ENCODE measurements at places on chromosomes 16 and 17. TPM values are rescaled to one million over a fixed set of nuclear protein-coding genes. Genes with fewer than 3 reads are reported as not detected.

GRCh38 chr16:65418435-65418834, 296.6 kb upstream of the CDH11 start:
- H3K4me1 ChIP-seq, result no peaks in the 10 kb centered on the region
- no peaks in the 10 kb centered on the region for H3K36me3 ChIP-seq
- no peak for DNase-seq
- no peaks in the 10 kb centered on the region for H3K27me3 ChIP-seq
- H3K27ac ChIP-seq, result no peak overlapping the region
- H3K4me3 ChIP-seq, result no peak overlapping the region

DNA sequence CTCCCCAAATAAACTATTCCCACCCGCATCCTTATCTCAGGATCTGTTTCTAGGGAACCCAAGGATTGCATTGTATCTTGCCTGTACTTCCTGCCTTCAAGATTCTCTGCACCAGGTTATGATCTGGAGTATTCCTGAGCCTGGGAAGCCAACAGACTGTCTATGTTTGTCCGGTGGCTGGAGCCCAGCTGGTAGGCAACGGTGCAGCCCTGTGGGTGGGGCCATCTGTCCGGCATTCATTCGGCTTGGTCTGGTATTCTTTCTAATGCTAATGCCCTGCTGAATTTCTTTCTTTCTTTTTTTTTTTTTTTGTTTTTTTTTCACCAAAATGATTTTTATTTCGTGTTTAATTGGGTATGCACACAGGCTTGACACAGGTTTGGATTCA, 20.7 kb upstream of the TVP23A start:
- no peak overlapping the region for H3K27ac ChIP-seq
- H3K4me3 ChIP-seq, result no peak overlapping the region
- no peaks in the 10 kb centered on the region for H3K27me3 ChIP-seq
- DNase-seq, result no peak
- no peaks in the 10 kb centered on the region for H3K4me1 ChIP-seq

GRCh38 chr17:52030052-52030451, 128.5 kb downstream of the CA10 start:
- H3K4me1 ChIP-seq, result no peaks in the 10 kb centered on the region
- no peaks in the 10 kb centered on the region for H3K27me3 ChIP-seq

GRCh38 chr17:79433379-79433778, 177.5 kb downstream of the RBFOX3 start:
- H3K27me3 ChIP-seq, result no peaks in the 10 kb centered on the region
- H3K27ac ChIP-seq, result no peak overlapping the region
- no peaks in the 10 kb centered on the region for H3K4me1 ChIP-seq
- DNase-seq, result no peak
- no peaks in the 10 kb centered on the region for H3K36me3 ChIP-seq
- H3K4me3 ChIP-seq, result no peak overlapping the region

- no peak for DNase-seq
- H3K27ac ChIP-seq, result no peak overlapping the region
- H3K36me3 ChIP-seq, result no peaks in the 10 kb centered on the region
Observed at GRCh38 chr17:57589151-57590034, 155.7 kb downstream of the CCDC182 start.

GRCh38 chr17:74210191-74211140, 2.9 kb upstream of the TTYH2 start:
- DNase-seq, result no peak
- no peak overlapping the region for H3K27ac ChIP-seq
- peaks cover 6% of the 10 kb centered on the region for H3K36me3 ChIP-seq
- peaks cover 92% of the 10 kb centered on the region for H3K4me1 ChIP-seq
- no peaks in the 10 kb centered on the region for H3K27me3 ChIP-seq
- no peak overlapping the region for H3K4me3 ChIP-seq

Gene HOXB1
- total RNA-seq, result not detected

Gene CLDN7
- 210 TPM for total RNA-seq
